NCI-H1092 treated with DMSO at 0.1 percent for 48 hours (cell line): ENCODE measurements at places on chromosomes 11 and 22.

DNA sequence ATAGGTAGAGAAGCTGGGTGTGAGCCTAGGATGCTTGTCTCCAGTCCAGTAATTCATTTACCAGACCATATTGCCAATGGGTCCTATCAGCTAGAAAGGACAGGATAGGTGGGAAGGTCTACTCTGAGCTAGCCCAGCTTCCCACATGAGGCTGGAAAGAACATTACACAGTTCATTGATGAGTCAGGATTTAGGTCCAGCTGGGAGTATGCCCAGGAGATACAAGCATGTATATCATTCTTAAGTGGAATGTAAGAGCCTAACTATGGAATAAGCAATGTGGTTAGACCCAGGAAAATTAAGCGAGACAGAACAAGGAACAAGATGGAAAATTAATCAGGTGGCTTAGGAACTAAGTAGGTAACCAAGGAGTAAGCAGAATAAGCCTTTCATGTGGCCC, 59.0 kb upstream of the TBCEL start:
- no peak for DNase-seq

- DNase-seq = no peak
Measured at GRCh38 chr11:2461956-2462542, 17.2 kb downstream of the KCNQ1 start.

- DNase-seq = no peak
Measured at GRCh38 chr11:115506954-115507675, 2.9 kb upstream of the CADM1 start.

DNA sequence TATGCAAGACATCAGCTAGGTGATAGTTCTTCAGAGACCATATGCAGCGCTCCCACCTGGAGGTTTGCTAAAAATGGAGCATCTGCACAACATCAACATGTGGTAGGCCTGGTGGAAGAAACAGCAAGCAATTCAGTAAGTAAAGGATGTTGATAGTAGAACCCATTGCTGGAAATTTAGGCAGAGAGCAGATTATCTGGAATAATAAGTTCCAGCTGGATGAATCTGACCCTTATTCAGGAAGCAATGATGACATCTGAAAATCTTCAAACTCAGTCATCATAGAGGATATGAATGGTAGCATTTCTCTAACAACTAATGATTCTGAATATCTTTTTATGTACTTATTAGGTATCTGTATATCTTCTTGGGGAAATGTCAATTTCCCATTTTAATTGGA, 225.2 kb upstream of the ANO3 start:
- DNase-seq = no peak

DNA sequence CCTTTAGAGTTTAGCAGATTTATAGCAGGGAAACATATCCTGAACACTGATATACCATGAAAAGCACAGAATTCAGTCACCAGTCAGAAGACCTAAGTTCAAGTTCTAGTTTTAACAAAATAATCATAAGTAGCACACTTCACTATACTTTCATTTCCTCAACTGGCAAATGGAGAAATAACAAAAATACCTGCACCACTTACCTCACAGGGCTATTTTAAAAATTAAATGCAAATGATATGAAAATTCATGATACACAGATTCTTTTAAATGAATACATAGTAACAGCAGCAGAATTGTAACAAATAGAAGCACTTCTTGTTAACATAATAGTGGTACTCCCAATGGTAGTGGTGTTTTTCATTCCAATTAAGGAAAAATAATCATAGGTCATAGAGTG, 139.0 kb downstream of the FCHSD2 start:
- DNase-seq = no peak
